ENCODE measurements at places on chromosomes 2 and 18.

GRCh38 chr18:2138552-2138951, 432.8 kb downstream of the METTL4 start:
- DNase-seq: no peak

- DNase-seq: no peak
Observed at GRCh38 chr18:45783097-45784075, 42.1 kb upstream of the SIGLEC15 start.

GRCh38 chr2:125644257-125644656, 1011.7 kb upstream of the GYPC start:
- no peak for DNase-seq

GRCh38 chr2:238720232-238720672, 127.6 kb upstream of the TWIST2 start:
- DNase-seq: no peak

- DNase-seq: no peak
Observed at GRCh38 chr2:99682275-99683060, 192.7 kb upstream of the REV1 start.

DNA sequence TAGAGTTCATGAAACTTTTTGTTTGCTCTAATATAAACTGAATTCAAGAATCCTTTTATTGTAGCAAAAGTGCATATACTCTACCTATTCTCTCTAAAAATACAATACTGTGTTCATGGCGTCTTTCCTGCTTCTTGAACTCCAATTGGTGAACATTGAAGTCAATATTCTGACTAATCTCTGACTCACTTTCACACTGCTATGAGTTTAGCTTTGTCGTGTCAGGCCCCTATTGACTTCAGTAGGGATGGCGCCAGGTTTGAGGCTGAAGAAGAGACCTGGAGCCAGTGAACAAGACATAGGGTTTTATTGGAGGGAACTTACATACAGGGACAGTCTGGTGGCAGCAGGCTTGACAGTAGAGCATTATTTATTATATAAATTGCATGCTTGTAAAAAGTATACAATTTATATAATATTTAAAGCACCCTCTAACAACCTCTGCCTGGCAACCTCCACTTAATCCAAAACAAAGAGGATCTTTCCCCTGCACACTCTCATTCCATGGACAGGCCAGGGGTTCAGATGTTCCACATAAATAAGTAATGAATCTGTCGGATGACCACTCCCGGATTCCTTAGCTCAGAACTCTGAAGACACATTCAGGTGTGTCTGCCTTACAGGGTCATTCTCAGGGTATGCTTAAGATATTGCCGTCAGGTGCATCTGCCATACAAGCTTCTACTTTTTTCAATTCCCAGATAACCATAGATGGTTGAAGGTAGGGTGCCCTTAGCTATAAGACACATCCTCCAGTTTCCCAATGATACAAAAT, 141.0 kb downstream of the CERS6 start:
- no peak for DNase-seq

DNA sequence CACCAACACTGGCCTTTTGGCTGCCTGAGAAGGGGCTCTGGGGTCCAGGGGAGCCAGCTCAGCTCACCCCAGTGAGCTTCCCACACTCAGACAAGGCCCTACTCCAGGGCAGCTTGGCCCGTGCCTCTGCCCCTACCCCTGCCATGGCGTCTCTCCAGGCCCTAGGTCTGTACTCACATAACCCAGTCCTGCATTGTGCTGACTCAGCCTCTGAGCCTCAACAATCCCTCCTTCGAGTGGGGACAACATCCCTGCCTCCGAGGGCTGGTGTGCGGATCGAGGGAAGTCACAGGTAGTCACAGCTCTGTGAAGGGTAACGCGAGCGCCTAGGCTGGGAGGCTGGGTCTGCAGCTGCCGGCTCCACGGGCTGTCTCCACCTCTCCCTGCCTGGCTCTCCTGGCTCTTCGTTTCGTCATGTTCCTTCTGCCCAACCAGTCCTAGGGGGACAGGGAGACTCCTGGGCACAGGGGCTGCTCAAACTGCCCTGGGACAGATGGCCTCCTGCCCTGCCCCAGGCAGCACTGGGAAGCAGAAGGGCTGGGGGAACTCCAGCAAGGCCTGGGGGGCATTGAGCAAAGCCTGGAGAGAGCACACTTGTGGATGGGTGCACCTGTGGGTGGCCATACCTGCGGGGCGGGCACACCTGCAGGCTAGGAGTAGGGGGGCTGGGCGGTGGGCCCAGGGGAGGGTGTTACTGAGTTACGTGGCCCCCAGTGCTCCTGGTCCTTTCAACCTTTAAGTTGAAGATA, 74.6 kb downstream of the RRM2 start:
- no peak for DNase-seq

All from central memory CD4-positive, alpha-beta T cell (primary cell).